ENCODE measurements at places on chromosomes 4 and X. TPM values are rescaled to one million over a fixed set of nuclear protein-coding genes. Genes with fewer than 3 reads are reported as not detected.

The REELD1 gene
- total RNA-seq: not detected

The PPEF2 gene
- total RNA-seq: not detected

DNA sequence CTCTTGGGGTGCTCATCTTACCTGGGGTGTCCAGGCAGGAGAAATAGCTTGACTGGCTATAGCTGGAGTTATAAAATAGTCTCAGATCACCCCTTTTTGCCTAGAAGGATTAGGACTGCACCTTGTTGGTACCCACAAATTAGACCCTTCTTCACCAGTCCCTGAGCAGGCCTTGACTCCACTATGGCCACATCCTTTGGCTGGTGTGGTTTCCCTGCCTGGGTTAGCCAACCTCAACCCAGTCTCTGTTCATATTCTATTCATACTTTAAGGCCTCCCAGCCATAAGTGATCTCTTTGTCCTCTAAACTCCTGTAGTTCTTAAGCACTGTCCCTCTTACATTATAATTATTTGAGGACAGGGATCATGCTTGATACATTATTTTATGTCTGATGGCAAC is 69.4 kb downstream of the ARX start:
- DNase-seq: no peak

GRCh38 chr4:8250637-8251036 is 18.9 kb upstream of the HTRA3 start:
- no peak for DNase-seq

- DNase-seq: no peak
These were observed 8.6 kb downstream of the KDM6A start for GRCh38 chrX:44881549-44881948.

DNA sequence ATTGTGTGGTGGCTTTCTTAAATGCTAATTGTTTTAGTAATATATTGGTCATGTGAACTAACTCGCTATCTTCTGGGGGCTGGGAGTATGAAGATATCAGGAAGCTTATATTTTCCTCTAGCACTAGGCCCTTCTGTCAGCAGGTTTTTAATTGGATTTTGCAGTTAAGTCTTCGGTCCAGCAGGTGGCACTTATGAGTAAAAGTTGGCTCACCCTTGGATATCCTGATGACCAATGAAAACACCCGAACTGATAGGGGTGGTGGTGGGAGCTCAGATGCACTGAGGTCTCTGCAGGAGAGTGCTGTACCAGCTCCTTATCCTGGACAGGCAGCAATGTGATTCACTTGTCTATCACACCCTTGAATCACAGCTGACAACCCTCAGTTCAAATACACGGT is 1365.8 kb upstream of the DIAPH2 start:
- DNase-seq: peak; percentile 3

- DNase-seq: no peak
These were observed 2.7 kb downstream of the NALF2 start for GRCh38 chrX:69506617-69507499.

Data from H1 (cell line).